Placental pericyte (primary cell): ENCODE measurements at places on chromosomes 16 and 17. TPM values are rescaled to one million over a fixed set of nuclear protein-coding genes. Genes with fewer than 3 reads are reported as not detected.

PVALEF gene
- total RNA-seq, result not detected in 2 replicates

FNDC8 gene
- total RNA-seq, result not detected in 2 replicates

NPIPA5 gene
- total RNA-seq, result 2.1 and 4.2 TPM in 2 replicates

PRAC2 gene
- total RNA-seq, result 0.66 TPM in 1 of 2 replicates, not detected in the other

CCR7 gene
- total RNA-seq, result under 0.01 TPM in 1 of 2 replicates, not detected in the other

HID1 gene
- total RNA-seq, result 4.7 and 4.8 TPM in 2 replicates
